ENCODE measurements at places on chromosomes 11 and 22.
A peak's percentile ranks its signal among the peaks of the same experiment; 100 is the strongest.

- DNase-seq = no peak
These were observed 553 bp upstream of the USP47 start for GRCh38 chr11:11841116-11841722.

GRCh38 chr22:50710886-50711285 is 27.1 kb upstream of the ACR start:
- DNase-seq = no peak

GRCh38 chr11:115155978-115156377 is 348.2 kb downstream of the CADM1 start:
- no peak for DNase-seq

GRCh38 chr11:30230714-30231113 is at the start of gene FSHB:
Gene FSHB (plus strand): TSS chr11:30231014. CDS start chr11:30231903, 889 bp downstream.
- DNase-seq = no peak

DNA sequence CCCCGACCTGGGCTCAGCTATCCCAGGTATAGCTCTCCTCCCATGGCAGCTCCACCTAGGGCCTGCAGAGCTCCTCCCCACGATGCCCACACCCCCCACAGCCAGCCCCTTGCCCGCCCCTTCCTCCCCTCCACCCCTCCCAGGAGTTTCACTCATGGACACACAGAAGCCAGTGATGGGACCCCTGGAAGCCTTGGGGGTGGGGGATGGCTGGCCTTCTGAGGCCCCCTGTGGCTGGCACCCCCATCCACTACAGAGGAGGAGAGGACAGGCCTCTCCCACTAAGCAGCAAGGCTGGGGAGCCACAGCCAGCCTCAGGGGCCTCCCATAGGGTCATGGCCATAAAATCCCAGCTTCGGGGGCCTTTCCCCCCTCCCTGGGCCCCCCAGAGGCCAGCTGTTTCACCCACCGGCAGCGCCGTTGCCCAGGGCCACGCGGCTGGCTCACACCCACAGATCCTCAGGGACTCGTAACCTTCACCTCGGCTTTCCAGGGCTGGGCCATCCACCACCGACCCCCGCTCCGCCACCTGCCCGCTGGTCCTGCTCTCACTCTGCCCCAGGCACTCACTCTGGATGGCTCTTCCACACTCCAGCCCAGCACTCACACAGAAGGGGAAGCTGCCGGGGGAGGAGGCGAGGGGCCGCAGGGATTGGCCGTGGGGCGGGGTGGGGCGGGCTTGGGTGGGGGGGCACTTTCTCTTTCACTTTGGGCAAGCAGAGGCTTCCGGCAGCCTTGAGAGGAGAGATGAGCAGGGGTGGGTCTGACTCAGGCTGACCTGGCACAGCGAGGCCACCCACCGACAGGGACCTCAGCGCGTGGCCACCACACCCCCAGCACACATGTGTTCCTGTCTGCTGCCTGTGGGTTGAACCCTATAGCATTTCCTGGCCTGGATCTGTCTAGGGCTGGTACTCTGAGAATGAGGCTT is 2.2 kb downstream of the SLC25A22 start:
- DNase-seq = peak; percentile 86

DNA sequence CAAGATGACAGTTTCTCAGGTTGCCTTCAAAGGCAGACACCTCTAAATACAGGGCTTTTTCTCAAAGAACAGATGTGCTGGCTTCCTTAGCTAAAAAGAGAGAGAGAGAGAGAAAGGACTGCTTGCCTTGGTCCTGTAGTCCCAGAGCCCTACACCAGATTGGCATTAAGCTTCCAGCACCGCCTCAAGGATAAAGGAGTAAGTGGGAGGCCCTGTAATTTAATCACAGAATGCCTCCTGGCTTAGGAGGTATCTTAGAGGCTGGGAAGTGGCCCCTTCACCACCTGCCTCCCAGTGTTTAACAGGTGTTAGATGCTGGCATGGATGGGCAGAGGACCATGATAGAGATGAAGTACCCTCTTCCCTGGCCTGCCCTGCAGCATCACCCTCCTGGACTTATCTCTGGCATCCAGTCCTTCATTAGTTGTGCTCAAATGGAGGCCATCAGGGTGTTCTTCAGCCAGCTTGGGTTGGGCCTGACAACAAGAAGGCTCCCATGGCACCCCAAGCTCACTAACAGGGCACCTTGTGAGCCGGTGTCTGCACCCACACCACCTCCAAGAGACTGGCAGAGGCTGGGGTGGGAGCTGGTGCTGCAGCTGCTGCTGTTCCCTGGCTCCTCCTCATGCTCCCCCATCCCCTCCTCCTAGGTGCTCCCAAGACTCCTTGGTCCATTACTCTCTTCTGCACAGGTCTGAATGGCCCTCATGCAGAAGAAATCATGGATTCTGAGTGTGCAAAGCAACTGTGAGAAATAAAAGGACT is 32.5 kb downstream of the ABCC8 start:
- DNase-seq = no peak

DNA sequence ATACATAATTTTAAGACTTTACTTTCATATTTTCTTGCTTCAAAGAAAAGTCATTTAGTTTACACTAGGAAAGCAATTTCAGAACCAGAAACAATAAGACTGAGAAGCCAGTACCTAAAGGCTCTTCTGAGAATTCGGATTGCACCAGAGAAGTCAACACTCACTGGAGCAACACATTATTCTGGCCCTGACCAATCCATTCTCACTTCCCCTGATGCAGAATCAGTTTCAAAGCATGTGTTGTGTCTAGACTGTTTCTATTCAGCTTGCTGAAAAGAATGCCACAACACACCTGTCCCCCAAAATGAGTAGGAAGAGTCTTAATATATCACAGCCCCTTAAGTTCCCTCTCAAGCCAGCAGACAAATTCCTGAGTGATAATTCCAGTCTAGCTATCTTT is 1074.3 kb upstream of the TENM4 start:
- no peak for DNase-seq

- DNase-seq = no peak
These were observed 8.0 kb downstream of the SELENOM start for GRCh38 chr22:31099386-31099785.

DNA sequence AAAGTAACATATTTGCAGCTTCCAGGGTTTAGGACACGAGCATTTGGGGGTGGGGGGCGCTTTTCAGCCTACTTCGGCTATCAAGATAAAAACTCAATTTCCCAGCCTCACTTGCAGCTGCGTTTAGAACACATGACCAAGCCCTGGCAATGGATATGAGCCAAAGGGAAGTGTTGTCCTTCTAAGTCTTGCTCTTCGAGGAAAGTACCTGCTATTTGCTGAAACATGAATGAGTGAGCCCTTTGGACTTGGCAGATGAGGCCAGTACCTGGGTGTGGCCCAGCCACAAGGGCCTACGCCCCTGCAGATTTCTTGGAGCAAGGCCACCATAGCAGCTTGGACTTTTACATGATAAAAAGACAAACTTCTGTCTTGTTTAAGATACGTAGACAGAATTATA is 60.2 kb upstream of the SORL1 start:
- no peak for DNase-seq

DNA sequence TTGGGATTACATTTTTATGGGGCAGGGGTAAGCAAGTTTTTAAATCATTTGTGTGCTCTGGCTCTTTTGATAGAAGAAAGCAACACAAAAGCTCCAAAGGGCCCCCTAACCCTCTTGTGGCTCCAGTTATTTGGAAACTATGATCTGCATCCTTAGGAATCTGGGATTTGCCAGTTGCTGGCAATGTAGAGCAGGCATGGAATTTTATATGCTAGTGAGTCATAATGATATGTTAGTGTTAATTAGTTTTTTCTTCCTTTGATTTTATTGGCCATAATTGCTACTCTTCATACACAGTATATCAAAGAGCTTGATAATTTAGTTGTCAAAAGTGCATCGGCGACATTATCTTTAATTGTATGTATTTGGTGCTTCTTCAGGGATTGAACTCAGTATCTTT is 10.1 kb downstream of the RAG1 start:
- no peak for DNase-seq

GRCh38 chr22:50208430-50208938 is 7.7 kb downstream of the SELENOO start:
- no peak for DNase-seq

- no peak for DNase-seq
These were observed 10.3 kb downstream of the USH1C start for GRCh38 chr11:17533778-17534415.
